ENCODE measurements at places on chromosomes 7 and 10. TPM values are rescaled to one million over a fixed set of nuclear protein-coding genes. Genes with fewer than 3 reads are reported as not detected.

GRCh38 chr10:72875250-72876055 lies 18.1 kb upstream of the OIT3 start:
- no peak overlapping the region for H3K27ac ChIP-seq
- H3K4me1 ChIP-seq = no peaks in the 10 kb centered on the region
- H3K27me3 ChIP-seq = no peaks in the 10 kb centered on the region
- H3K36me3 ChIP-seq = no peaks in the 10 kb centered on the region

DNA sequence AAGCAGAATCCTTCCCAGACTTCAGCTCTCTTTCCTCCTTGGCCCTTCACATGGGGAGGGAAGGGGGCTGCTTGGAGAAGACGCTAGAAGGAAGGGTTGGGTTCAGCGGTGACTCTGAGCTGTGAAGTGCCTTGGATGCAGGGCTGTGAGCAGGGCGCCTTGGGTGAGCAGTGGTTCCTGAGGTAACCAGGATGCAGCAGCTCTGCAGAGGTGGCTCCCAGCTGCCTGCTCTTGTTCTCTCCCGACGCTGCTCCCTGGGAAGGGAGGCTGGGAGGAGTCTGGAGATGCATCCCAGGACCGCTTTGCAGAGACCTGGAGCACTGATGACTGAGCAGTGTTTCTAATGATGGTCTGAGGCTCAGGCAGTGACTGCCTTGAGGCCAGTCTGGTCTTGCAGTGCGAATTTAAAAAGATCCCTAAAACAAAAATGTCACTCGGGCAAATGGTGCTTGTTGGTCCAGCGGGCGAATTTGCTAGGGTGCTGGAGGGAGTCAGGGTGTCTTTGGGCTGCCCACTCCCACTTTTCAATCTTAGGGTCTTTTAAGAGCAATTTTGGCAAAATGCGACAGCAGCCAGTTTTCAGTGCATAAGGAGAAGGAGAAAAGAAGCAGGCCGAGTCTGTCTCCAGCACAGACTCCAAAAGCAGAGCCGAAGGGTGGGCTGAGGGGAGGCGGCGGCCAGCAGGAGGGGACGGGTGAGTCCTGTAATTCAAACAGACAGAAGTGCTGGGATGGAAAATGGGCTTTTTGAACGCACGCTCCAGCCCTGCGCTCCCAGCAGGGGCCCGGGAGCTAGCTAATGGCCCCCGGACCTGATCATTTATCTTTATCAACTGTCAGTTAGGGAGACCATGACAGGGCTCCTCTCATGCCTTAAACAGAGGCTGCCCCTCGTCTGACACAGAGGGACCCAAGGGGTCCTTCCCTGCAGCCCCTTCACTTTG lies 191.2 kb upstream of the SHH start:
- H3K27ac ChIP-seq = no peak overlapping the region
- H3K4me1 ChIP-seq = no peaks in the 10 kb centered on the region
- no peaks in the 10 kb centered on the region for H3K36me3 ChIP-seq
- H3K27me3 ChIP-seq = no peaks in the 10 kb centered on the region
- no peak overlapping the region for H3K4me3 ChIP-seq

DNA sequence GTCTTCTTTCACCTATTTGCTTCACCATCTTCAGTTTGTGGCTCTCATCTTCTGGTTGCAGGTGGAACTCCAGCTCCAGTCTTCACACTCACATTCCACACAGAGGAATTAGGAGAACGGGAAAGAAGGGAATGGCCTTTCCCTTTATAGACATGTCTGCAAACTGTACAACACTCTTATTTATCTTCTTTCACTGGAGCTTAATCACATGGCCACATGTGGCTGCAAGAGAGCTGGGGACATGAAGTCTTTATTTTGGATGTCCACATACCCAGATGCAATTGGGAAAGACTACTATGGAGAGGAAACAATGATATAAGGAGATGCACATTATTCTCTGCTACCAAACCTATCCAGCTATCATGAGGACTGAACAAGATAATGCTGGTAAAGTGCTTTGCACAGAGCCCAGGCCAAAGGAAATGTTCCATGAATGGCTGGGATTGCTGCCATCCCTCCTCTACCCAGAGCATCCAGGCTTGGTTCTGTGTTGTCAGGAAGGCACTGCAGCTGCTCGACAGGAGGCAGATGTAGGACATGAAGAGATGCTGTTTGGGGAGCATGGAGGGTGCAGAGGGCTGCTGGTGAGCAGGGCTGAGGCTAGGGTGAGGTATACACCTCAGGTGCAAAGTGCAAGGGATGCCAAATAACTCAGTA lies 183.8 kb upstream of the TBX20 start:
- H3K27me3 ChIP-seq = no peaks in the 10 kb centered on the region
- no peaks in the 10 kb centered on the region for H3K4me1 ChIP-seq
- H3K27ac ChIP-seq = no peak overlapping the region

DNA sequence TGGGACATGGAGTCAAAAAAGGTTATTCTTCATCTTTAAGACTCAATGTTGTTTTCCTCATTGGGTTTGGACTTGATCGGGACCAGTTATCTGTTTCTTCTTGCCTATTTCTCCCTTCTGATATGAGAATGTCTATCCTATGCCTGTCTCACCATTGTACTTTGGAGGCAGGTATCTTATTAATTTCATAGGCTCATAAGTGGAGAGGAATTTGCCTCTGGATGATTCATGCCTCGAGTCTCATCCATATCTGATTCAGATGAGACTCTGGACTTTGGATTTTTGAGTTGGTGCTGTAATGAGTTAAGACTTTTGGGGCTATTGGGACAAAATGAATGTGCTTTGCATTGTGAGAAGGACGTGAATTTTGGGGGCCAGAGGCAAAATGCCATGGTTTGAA lies 36.2 kb upstream of the CCDC7 start:
- no peaks in the 10 kb centered on the region for H3K36me3 ChIP-seq
- H3K4me3 ChIP-seq = no peak overlapping the region
- H3K27ac ChIP-seq = no peak overlapping the region
- H3K4me1 ChIP-seq = no peaks in the 10 kb centered on the region

DNA sequence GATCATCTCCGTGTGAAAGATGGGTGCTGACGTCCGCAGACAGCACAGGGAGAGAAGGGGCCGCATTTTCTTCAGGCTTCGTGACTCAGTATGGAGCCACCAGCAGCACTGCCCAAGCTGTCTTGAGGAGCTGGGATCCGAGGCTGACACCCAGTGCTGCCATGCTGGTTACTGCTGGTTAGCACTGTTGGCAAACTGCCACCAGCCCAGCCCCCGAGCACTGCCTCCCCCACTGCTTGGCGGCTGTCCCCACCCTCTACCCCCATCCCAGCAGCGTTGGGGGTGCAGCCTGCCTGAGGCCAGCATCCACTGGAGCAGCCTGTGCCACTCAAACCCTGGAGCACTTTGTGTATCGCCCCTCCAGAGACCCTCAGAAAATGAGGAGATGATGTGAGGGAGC lies 35.8 kb upstream of the EN2 start:
- no peak overlapping the region for H3K4me3 ChIP-seq
- no peak for DNase-seq
- H3K36me3 ChIP-seq = no peaks in the 10 kb centered on the region
- H3K27me3 ChIP-seq = no peaks in the 10 kb centered on the region
- H3K4me1 ChIP-seq = no peaks in the 10 kb centered on the region
- H3K27ac ChIP-seq = no peak overlapping the region

GRCh38 chr10:27947540-27947939 lies 51.3 kb downstream of the ODAD2 start:
- H3K27me3 ChIP-seq = no peaks in the 10 kb centered on the region
- no peaks in the 10 kb centered on the region for H3K4me1 ChIP-seq
- no peak overlapping the region for H3K27ac ChIP-seq
- no peak overlapping the region for H3K4me3 ChIP-seq

DNA sequence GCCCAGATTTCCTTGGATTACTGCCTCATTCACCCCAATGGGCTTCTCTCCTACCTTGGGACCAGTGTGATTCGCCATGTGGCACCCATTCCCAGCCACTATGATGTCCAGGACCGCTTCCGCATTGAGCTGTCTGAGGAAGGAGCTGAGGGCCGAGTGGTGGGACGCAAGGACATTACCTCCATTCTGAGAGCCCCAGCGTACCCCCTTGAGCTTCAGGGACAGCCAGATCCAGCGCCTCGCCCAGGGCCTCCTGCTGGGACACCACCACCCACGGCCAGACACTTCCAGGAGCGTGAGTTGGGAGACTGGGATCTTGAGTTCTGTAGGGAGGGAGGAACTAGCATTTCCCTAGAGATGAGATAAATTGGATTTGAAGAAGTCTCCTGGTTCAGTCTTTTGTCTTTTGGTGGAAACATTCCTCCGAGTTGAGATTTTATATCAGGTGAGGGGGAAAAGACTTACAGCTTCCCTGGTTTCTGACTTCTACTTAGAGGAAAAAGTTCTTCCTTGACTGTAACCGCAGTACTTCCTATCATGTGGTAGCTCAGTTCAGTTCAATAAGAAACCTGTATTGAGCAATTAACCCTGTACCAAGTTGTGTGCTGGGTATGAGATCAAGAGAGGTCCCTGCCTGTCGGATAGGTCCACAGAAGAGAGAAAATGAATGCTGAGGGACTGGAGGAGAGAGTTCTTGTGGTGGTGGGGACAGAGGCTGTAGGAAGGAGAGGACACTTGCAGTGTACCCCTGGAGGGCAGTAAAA lies 1.3 kb downstream of the MOSPD3 start:
- H3K4me1 ChIP-seq = peaks cover 10% of the 10 kb centered on the region
- no peak for DNase-seq
- no peaks in the 10 kb centered on the region for H3K36me3 ChIP-seq
- no peaks in the 10 kb centered on the region for H3K27me3 ChIP-seq

- peaks cover 26% of the 10 kb centered on the region for H3K4me1 ChIP-seq
- peaks cover 25% of the 10 kb centered on the region for H3K36me3 ChIP-seq
- DNase-seq = no peak
- no peaks in the 10 kb centered on the region for H3K27me3 ChIP-seq
- no peak overlapping the region for H3K4me3 ChIP-seq
Measured at GRCh38 chr7:149620961-149621360, 123.4 kb upstream of the ZNF746 start.

GRCh38 chr7:137961200-137962177 lies 40.4 kb downstream of the CREB3L2 start:
- H3K27me3 ChIP-seq = no peaks in the 10 kb centered on the region
- DNase-seq = no peak
- H3K4me3 ChIP-seq = no peak overlapping the region

DNA sequence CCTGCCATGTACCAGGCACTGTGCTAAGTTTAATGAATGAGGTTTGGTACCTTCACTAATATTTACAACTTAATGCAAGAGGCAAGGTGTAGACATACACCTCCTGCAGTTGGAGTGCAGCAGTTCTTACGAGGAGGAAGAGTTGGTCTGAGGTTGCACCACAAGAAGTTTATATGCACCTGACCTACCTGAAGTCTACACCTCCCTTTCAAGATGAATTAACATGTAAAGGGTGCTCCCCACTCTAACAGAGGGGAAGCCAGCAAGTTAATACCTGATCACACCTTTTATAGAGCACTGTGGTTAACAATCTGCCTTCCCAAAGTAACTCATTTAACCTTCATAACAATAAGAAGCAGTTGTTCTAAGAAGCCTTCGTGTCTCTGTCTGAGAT lies 120.0 kb downstream of the LYZL1 start:
- no peaks in the 10 kb centered on the region for H3K36me3 ChIP-seq
- no peak for DNase-seq
- H3K27me3 ChIP-seq = no peaks in the 10 kb centered on the region
- H3K4me1 ChIP-seq = peaks cover 34% of the 10 kb centered on the region

- H3K36me3 ChIP-seq = no peaks in the 10 kb centered on the region
- no peaks in the 10 kb centered on the region for H3K4me1 ChIP-seq
- H3K27ac ChIP-seq = no peak overlapping the region
Measured at GRCh38 chr10:102554531-102554930, 50.8 kb downstream of the SUFU start.

GRCh38 chr7:142303650-142304049 lies 45.8 kb upstream of the PRSS58 start:
- no peaks in the 10 kb centered on the region for H3K4me1 ChIP-seq
- DNase-seq = no peak
- no peak overlapping the region for H3K4me3 ChIP-seq
- H3K27me3 ChIP-seq = no peaks in the 10 kb centered on the region
- H3K36me3 ChIP-seq = no peaks in the 10 kb centered on the region

DNA sequence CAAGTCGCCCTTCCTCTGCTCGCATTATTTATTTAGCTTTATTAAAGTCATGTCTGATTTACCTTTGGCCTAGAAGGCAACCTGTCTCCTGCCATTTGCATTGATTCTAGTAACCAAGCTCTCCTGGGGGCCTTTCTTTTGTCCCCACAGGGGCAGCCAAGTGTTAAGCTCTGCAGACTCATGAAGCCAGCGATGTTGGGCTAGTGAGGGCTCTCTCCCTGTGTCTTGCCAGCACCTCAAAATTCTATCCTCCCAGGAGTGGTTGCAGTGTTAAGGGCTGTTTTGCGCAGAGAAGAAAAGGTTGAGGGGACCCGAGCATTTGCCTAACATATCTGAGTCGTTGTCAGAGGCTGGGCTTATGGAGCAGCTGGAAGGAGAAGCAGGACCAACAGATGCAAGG lies 61.9 kb downstream of the AOC1 start:
- H3K27ac ChIP-seq = no peak overlapping the region
- H3K4me3 ChIP-seq = no peak overlapping the region
- no peak for DNase-seq
- H3K27me3 ChIP-seq = no peaks in the 10 kb centered on the region
- no peaks in the 10 kb centered on the region for H3K4me1 ChIP-seq

- peaks cover 48% of the 10 kb centered on the region for H3K4me1 ChIP-seq
- DNase-seq = no peak
- no peaks in the 10 kb centered on the region for H3K27me3 ChIP-seq
- H3K4me3 ChIP-seq = no peak overlapping the region
- no peaks in the 10 kb centered on the region for H3K36me3 ChIP-seq
- H3K27ac ChIP-seq = no peak overlapping the region
Measured at GRCh38 chr7:47514818-47515217, 67.1 kb downstream of the TNS3 start.

- no peak for DNase-seq
- no peak overlapping the region for H3K27ac ChIP-seq
- H3K36me3 ChIP-seq = no peaks in the 10 kb centered on the region
Measured at GRCh38 chr10:88049204-88049603, 185.8 kb downstream of the PTEN start.

DNA sequence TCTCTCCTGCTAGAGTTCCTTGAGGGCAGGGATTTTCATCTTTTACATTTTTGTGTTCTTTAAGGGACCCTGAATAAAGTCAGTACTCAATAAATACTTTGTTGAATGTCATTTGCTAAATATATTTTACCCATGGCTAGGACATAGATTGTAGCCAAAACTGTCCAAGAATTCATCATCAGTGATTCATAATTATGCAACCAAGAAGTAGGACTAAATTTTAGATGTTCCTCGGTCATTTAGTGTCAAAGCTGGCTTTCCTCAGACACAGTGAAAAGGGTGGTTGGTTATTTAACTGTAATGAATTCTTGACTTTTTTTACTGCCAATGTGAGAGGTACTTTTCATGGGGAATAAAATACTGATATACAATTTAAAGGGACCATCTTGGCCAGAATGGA lies 3.3 kb downstream of the NUDT13 start:
- no peak for DNase-seq
- no peaks in the 10 kb centered on the region for H3K36me3 ChIP-seq

GRCh38 chr10:33509231-33509831 lies 174.9 kb upstream of the NRP1 start:
- no peaks in the 10 kb centered on the region for H3K36me3 ChIP-seq
- no peak overlapping the region for H3K4me3 ChIP-seq
- DNase-seq = peak; percentile 70
- no peak overlapping the region for H3K27ac ChIP-seq
- no peaks in the 10 kb centered on the region for H3K27me3 ChIP-seq
- H3K4me1 ChIP-seq = peaks cover 16% of the 10 kb centered on the region

CTTNBP2 gene
- total RNA-seq = 25.7 TPM

MYH16 gene
- total RNA-seq = under 0.01 TPM

POLD2 gene
- 32.7 TPM for total RNA-seq

A1CF gene
- total RNA-seq = 7.8 TPM

HPS1 gene
- total RNA-seq = 40.0 TPM

DOCK4 gene
- 34.6 TPM for total RNA-seq

CYP3A7 gene
- total RNA-seq = not detected

MAGI2 gene
- 3.9 TPM for total RNA-seq

NPSR1 gene
- total RNA-seq = not detected

STK31 gene
- 2.3 TPM for total RNA-seq

IFIT1B gene
- not detected for total RNA-seq

EN2 gene
- not detected for total RNA-seq

NKX1-2 gene
- not detected for total RNA-seq

NCF1 gene
- not detected for total RNA-seq

TWIST1 gene
- total RNA-seq = 3.0 TPM

Measured in body of pancreas (tissue), 4 donors.